ENCODE measurements at places on chromosomes 12 and 14.

DNA sequence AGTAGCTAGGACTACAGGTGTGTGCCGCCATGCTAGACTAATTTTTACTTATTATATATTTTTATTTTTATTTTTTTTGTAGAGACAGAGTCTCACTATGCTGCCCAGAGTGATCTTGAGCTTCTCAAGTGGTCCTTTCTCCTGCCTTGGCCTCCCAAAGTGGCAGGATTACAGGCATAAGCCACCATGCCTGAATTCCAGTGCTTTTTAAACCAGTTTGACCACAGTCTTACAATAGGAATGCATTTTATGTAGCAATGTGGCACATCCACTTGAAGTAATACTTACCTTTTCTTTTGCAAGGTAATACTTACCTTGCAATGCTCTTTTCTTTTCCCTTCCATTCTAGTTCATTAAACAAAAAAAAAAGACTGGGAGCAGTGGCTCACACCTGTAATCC lies 38.0 kb upstream of the CPM start:
- DNase-seq = no peak

GRCh38 chr12:48105321-48105866 lies 485 bp downstream of the SENP1 start:
- DNase-seq = no peak

- DNase-seq = no peak
These were observed 48.2 kb downstream of the CALM1 start for GRCh38 chr14:90445011-90445410.

- DNase-seq = no peak
These were observed 1.9 kb downstream of the CCDC184 start for GRCh38 chr12:48185181-48185919.

DNA sequence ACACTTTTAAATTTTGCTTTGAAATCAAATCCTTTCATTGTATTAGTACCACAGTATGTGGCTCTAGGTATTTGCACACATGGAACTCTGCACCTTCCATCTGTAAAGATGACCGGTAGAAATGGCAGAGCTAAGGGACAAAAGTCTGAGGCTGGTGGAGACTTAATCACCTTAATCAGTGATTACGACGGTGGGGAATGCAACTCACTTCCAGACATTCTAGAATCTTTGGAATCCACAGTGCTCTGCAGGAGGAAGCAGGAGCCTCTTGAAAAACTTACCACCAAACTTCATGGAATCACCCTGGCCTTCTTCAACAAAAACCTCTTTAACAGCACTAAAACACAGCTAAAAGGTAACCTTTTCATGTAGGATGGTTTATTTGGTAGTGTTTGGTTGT lies 3.9 kb upstream of the DACT1 start:
- DNase-seq = no peak

DNA sequence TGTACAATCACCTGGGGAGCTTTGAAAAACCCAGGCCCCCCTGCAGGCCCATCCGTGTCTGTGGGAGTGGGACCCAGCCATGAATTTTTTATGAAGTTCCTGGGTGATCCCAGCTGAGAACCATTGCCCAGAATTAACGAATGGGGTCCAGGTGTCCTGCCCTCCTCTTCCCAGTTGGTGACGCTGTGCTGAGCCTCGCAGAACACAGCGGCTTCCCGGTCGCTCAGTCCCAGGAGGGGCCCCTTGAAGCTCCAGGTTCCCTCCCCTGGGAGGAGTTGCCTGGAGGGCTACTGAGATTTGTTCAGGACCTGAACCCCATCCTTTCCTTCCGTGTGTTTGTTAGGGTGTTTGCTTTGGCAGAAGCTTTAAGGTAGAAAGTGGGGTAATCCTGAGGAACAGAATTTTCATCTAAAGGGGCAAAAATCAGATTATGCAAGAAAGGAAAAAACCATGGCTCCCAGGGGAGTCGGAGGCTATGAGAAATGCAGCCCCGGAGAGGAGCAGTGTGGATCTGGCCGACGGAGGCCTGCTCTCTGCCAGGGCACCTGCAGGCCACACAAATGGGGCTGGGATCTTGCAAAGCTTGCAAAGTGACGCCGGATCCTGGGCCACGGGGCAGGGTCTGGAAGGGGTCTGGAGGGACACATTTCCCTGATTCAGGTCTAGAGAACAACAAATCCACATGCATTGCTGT lies 164.7 kb upstream of the PRMT8 start:
- no peak for DNase-seq

DNA sequence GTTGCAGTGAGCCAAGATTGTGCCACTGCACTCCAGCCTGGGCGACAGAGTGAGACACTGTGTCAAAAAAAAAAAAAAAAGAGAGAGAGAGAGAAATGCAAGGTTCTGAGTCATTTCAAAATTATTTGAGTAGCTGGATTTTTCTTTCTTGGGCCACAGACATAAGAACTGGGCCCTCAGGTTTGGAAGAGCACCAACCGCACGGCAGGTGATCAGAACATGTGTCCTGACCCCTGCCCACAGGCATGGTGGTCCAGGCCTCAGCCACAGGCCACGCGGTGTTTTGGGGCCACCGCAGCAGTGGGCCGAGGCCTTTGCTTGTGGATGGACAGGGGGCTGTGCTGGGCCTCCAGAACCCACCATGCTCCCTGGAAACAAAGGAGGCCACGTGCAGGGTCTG lies 126.7 kb downstream of the CALM1 start:
- DNase-seq = no peak

DNA sequence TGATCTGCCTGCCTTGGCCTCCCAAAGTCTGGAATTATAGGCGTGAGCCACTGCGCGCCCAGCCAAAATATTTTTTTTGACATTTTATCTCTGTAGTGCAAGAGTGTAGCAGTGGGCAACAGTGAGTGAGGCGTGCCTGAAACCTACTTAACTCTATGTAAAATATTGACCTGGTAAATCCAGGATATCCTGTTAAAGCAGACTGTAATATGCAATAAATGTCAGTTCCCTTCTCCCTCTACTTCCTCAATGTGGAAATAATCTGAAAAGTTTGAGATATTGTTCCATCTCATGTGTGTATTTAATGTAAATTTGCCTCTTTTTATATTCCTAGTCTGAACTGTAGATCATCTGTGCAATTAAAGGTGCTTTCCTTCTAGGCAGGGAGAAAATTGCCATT lies 9.5 kb upstream of the CDK17 start:
- DNase-seq = no peak

- no peak for DNase-seq
These were observed 37.2 kb upstream of the YY1 start for GRCh38 chr14:100201701-100202100.

DNA sequence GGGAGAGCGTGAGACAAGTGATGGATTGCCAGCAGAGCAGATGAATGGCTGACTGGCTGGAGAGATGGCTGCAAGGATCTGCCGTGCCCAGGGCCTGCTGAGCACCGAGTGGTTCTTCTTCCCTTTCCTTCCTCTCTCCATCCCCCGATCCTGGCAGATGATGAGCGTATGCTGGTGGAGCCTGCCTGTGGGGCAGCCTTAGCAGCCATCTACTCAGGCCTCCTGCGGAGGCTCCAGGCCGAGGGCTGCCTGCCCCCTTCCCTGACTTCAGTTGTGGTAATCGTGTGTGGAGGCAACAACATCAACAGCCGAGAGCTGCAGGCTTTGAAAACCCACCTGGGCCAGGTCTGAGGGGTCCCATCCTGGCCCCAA lies 15.5 kb downstream of the SDSL start:
- no peak for DNase-seq

GRCh38 chr14:41606532-41607303 lies at the start of gene LRFN5:
Gene LRFN5 (plus strand): TSS chr14:41606876.
- peak; percentile 25 for DNase-seq

DNA sequence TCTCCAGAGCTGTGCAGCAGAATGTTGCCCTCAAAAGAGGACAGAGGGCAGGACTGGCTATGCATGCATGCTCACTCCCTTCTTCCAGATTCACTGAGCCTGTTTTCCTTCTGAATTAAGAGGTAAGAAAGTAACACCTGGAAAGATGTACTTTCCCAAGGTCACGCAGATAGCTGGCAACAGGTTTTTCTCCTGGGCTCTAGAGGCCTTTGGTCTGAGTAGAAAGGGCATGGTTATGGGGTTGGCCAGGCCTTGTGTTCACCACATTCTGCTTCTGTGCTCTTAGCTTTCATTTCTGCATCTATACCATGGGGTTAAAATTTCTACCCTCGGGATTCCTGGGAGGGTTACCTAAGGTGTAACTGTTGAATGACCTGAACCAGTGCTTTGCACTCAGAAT lies 57.5 kb downstream of the RASSF3 start:
- no peak for DNase-seq

GRCh38 chr12:74514098-74514872 lies 23.4 kb upstream of the ATXN7L3B start:
- DNase-seq = no peak

DNA sequence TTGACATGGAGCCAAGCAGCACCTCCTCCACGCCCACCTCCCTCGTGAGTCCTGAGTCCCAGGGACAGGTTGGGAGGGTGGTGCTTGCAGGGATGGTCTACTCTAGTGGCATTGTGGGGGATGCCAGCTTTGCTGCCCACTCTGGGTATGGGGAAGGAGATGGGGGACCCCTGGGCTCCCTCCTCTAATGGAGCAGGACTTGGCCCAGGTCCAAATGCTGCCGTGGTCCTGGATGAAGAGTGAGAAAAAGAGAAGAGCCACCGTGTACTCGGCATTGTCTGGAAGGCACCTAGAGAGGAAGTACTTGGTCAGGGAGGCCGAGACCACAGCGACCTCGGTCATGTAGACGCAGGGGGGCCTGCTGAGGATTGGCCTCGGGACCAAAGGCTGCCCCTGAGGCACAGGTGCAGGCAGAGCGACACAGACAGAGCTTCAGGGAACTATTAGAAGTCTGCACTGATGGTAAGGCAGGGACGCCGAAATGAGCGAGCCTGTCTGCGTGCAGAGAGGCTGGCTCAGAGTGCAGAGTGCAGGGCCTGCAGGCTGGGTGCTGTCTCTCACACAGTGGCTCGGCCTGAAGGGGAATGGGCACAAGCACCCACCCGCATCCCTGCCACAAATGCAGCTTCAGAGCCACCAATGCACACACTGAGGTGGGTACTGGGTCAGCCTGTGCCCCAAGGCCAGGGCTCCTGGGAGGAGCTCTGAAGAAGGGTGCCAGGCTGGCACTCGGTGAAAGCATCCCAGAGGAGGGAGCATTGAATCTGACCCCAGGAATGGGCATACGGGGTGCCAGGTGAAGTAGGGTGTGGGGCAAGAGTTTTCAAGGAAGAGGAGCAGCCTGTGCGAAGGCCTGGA lies 17.4 kb downstream of the NGB start:
- no peak for DNase-seq

DNA sequence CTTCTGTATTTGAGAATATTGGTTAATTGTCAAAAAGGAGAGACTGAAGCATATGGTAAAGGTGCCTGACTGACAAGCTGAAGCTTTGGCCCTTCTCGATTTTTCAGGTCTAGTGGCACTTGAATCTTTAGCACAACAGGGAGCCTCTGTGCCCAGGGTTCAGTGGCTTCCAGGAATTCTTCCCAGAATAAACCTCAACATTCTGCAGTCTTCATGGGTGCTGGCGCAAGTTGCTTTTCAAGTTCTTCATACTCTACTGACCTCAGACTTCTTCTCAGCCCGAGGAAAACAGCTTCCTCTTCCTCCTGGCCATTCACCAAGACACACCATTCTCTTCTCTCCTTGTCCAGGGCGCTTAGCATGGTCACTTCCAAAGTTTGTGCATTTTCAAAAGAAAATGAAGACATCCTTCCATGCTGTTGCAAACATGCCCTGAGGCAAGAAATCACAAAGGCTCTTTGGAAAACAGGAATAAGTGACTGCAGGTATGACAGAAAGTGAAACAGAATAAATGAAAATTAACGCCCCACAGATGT lies 89.9 kb downstream of the MGST1 start:
- DNase-seq = no peak

DNA sequence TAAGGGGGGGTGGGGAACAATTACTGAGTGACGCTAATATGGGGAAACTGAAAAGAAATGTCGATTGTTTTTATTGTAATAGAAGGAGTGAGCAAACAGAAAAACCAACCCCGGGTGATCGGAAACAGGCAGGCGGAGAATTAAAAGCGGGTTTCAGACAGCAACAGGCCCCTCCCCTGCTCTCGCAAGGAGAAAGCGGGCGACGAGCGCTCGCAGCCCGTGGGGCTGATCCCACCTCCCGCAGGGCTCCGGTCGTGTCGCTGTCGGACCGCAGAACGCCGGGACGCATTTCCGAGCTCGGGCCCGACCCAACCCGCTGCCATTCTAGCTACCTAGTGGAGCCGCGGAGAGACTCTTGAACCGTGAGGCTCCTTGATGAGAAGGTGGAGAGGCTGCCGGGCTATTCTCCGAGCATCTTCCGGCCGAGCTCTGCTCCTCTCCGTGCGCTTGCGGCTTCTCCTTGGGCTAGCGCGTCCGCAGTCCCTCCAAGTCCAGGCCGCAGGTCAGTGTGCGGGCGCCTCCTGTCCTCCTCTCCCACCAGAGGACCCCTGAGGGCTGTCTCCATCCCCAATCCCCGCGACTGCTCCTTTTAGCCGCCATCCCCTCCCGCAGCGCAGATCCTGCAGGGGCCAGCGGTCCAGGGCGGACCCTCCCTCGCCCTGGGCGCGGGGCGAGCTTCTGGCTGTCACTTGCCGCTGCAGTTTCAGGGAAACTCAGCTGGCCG lies 4.1 kb upstream of the PAX9 start:
- no peak for DNase-seq

GRCh38 chr14:74161526-74162158 lies 76.9 kb downstream of the LIN52 start:
- no peak for DNase-seq

- no peak for DNase-seq
These were observed 41.9 kb downstream of the VWF start for GRCh38 chr12:6082613-6083012.

GRCh38 chr12:50505675-50506530 lies 1.1 kb downstream of the DIP2B start:
- DNase-seq = peak; percentile 54

GRCh38 chr14:22561661-22562579 lies 27.1 kb downstream of the DAD1 start:
- DNase-seq = no peak

DNA sequence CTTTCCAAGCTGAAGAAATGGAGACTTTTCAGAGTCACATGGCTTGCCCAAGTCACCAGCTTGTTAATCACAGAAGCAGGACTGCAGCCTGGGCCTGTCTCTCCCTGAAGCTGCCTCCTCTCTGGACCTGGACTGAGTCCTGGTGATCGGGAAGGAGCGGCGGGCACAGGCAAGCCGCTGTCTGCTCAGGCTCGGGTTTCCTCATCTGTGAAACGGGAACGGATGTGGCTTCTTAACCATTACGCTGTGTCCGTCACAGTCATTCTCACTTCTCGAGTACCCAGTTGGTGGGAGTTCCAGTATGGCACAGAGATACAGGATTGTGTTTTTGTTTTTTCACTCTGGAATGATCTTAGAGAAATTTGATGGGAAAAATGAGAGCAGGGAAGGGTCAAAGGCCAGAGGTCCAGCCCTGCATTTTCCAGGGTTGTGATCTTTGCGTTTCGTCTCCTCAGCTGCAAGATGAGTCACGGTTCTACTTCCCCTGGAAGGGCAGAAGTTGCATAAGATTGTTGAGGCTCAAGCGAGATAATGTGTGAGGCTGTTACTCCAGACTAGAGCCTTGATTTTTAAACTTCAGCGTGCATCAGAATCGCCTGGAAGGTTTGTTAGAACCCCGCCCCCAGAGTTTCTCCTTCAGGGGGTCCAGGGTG lies 7.6 kb upstream of the LRTM2 start:
- no peak for DNase-seq

GRCh38 chr14:23186913-23187654 lies 3.6 kb upstream of the SLC7A8 start:
- DNase-seq = no peak
